ENCODE measurements at places on chromosomes 3 and 15.

DNA sequence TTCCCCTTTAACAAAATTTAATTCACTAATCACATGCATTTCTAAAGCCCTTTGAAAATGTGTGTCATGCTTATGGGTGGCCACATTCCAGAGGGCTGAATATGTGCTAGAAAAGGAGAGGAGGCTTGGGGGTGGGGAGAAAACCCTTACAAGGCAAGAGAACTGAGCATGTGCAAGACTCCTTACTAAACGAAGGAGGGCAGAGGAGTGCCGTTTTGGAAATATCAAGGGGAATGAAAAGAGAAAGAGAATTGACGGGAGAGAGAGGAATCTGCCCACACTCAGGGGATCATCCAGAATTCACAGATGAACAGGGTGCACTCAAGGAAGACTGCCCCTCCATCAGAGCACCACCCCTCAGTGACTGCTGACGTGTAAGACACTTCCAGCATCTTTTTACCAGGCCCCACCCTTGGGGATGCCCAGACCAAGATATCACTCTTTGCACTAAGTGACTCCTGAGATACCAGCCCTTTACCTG, 37.9 kb upstream of the TSC22D2 start:
- peak; percentile 33 for DNase-seq

DNA sequence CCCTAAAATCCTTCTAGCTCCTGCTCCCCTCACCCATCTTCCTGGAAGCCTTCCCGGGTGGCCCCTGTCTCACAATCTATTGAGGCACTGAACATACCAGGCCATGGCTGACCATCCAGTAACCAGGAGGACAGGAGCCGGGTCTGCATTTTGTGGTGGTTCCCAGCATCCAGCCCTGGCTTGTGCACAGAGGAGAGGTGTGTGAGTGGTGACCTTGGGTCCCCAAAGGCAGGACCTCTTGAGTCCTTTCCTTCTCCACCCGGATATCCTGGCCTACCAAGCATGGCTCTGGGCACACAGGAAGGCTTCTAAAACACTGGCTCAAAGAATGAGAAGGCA, 7.8 kb downstream of the CSK start:
- DNase-seq = no peak

- no peak for DNase-seq
Observed at GRCh38 chr3:23991683-23992628, 46.9 kb downstream of the NR1D2 start.

DNA sequence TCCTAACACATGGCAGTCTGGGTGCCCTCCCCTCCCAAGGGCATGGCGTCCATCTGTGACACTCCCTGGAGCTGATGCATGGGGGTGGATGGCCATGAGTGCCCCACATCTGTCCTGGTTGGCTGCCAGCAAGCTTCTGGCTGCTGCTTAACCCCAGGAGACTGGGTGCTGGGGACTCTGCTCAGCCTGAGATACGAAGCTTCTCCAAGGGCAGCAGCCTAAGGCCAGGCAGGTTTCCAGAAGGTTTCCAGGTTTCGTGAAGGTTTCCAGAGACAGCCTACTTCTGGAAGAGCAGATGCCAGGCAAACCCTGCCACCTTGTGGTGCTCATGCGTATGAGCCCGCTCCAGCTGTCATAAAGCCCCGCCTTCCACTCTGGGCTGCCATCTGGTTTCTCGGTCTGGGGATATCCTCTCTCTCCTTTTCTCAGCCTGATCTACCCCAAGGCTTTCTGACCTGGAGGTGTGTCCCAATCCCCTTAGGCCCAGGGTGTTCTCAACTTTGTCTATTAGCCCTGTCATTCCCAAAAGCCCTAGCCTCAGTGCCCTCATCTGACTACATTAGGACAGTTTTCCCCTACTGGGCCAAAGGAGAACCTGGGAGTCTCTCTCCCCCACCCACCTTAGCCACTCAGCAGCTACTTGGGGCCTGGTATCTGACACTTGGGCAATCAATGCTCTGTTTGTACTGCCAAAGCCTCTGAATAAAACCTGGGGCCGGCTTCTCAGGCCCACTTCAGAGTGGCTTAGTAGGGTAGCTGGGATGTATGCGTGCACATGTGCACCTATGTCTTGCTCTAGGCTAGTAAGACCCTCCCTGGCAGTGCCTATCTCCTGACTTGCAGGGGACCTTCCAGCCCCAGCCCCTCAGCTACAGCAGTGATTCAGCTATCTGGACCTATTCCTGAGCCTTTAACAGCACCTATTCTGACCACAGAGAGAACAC, 12.0 kb downstream of the MRPL46 start:
- no peak for DNase-seq

- DNase-seq = no peak
Observed at GRCh38 chr3:100245927-100246326, 14.9 kb upstream of the TBC1D23 start.

DNA sequence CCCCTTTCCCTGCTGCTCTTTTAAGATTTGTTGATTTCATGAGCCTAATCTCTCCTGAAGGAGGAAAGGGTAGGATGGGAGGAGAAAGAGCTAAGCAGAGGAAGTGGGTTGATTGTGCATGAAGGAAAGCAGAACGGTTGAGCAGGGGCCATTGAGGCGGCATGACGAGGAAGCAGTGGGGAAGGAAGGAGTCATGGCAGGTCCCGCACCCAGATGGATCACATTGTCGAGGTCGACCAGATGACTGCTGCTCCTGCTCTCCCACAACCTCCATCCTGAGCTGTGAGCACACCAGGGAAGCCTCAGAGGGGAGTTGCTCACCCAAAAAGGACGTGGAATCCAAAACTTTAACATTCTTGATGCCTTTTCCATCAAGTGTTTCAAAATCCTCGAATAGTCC, 42.8 kb downstream of the ABTB1 start:
- DNase-seq = no peak

DNA sequence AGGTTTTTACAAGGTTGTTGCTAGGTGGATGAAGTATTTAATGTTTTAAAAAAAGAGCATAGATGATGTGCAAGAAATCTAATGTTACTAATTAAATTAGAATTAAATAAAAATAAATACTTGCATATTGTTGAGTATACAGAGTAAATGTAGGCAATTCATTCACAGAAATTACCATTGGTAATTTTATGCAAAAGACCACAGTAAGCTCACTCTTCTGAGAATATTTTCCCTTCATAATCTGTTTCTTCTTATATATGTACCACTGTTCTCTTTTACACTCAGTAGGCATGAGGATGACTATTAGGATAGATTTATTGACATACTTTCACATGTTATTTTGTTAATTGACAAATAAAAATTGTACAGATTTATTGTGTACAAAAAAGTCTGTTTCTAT, 681.2 kb upstream of the NECTIN3 start:
- DNase-seq = no peak

DNA sequence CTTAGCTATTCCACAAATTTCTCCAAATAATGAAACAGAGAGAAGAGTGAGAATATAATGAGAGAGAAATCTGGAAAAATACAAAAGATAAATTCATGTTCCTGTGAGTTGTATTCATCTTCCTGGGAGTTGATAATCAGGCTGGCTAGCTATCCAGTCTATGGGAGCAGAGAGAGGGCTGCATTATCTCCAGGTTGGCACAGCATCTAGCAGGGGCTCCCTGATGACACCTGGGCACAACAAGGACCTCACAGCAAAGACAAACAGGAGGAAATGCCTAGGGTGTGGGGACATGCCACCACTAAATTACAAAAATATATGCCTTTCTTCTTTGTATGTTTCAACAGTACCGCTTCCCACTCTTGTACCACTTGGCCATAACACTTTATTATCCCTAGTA, 1.9 kb downstream of the EHD4 start:
- no peak for DNase-seq

- peak; percentile 43 for DNase-seq
Observed at GRCh38 chr3:127454051-127454450, 136.5 kb downstream of the TPRA1 start.

DNA sequence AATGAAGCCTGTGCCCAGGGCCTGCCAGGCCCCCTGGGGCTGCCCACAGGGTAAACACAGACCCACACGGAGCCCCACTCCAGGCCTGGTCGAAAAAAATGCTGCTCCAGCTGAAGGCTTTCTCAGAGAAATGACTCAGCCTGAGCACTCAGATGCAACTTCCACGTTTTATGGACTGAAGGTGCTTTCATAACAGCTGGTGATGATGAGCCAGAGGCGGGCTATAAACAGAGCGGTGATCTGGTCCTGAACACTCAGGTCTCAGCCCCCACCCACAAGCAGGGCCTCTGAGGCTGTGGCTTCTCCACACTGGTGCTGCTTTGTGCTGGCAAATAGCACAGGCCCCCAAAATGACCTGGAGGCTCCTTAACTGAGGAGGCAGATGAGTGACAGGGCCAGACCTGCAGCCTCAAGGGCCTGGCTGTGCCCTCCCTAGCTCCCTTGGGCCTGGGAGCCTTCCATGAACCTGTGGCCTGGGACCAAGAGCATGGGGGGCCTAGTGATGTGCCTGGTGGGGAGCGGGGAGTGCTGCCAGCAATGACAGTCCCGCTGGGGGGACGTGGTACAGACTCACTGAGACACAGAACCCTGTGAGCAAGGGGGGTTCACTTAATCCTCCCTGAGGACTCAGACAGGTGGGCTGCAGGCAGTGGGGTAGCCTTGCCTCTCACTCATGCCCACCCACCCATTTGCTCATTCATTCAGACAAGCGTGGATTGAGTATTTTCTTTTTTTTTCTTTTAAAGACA, 23.0 kb upstream of the FURIN start:
- no peak for DNase-seq

DNA sequence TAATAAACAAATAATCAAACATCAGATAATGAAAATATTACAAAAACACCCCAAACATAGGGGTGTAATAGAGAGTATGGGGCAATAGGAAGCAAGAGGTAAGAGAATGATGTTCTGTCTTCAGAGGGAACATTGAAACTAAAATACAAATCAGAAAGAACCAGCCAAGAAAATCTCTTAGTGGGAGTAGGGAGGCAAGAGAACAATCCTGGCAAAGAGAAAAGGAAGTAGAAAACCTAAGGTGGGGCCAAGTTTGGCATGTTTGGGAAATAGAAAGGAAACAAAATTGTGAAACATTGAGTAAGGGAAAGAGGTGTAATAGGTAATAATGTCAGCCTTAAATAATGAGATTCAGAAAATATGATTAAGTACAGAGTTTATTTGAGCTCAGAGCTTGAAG, 467.1 kb downstream of the RBMS3 start:
- DNase-seq = no peak

DNA sequence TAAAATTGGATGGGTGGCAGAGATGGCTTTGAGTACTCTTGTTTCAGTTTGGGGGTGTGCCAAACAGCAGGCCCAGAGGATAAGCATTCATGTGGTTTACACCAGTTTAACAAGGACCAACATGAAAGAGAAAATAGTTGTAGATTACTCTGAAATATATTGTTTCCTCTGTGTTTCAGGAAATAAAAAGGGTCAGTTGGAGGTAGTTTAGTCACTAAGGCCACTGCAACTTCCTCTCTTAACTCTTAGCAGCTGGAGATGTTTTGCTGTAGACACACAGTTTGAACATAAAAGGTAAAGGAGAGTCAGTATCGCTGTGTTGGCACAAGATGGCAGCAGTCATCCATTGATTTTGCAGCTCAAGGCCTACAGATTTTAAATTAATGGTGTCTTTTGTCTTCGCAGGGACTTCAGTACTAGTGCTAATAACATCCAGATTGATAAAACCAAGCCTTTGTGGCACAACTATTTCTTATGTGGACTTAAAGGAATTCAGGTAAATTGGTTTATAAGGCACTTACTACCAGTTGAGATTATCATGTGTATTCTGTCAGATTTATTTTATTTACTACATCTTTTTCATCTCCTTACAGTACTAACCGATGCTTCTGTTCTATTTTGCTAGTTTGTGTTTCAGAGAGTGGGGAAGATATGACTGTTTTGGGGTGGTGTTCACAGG, 65.5 kb downstream of the GALK2 start:
- DNase-seq = peak; percentile 70

- peak; percentile 62 for DNase-seq
Observed at GRCh38 chr3:23806534-23807423, 1.0 kb downstream of the UBE2E1 start.

All from ascending aorta (tissue), 2 donors.